GM12865 (cell line): ENCODE measurements at places on chromosomes 5 and 9.

- DNase-seq = peak; percentile 85
These were observed 87.1 kb downstream of the SEMA4D start for GRCh38 chr9:89410641-89411350.

GRCh38 chr5:41161271-41161670 is 52.1 kb downstream of the C6 start:
- DNase-seq = no peak

- no peak for DNase-seq
These were observed 372.8 kb upstream of the KLF4 start for GRCh38 chr9:107862323-107862722.

DNA sequence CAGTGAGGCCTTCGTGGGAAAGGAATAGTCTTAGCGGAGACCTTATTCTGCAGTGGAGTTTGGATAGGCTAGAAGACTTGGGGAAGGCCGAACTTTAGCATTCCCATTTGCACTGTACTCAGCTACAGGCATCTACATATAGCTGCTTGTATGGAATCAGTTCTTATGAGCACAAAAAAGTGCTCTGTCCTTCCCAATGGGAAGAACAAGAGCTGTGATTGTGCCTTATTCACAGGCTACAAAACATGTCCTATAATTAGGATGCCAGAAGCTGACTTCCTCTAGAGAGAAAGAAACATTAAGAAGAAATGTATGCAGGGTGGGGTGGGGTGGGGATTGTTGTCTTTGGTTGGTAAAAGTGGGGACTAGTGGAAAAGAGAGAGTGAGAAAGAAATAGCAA is 154.7 kb downstream of the ATP10B start:
- DNase-seq = no peak

GRCh38 chr5:147303976-147304375 is 69.2 kb downstream of the STK32A start:
- no peak for DNase-seq
